HFFc6 (cell line): ENCODE measurements at places on chromosomes 3 and 15. TPM values are rescaled to one million over a fixed set of nuclear protein-coding genes. Genes with fewer than 3 reads are reported as not detected.

DNA sequence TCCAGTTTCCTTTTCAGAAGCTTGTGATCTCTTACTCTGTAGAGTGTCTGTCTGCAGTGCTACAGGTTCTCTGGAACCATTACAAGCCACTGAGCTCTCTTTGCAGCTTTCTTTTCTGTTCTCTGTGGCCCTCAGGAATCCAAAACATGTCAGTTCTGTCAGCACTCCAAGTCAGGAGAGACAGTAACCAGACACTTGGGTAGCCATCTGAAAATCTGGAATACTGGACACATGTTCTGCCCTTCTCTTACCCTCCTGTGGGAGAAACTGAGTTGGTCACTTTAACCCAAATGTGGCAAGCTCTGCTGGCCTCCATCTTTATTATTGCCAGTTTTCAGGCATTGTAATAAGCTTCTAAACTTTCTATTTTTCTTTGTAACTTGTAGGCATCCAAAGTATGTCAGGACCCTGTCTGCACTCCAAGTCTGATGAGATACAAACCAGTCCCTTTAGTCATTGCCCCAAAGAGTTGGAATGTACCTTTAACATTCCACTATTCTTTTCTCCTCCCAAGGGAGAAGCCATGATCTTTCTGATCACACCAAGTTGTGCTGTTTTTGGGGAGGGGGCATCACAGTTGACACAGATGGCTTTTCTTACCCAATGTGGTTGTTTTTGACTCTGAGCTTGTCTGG, 183.7 kb downstream of the DPH6 start:
- peaks cover 19% of the 10 kb centered on the region for H3K4me1 ChIP-seq
- peak; percentile 47 for DNase-seq
- peaks cover 31% of the 10 kb centered on the region for H3K36me3 ChIP-seq

DNA sequence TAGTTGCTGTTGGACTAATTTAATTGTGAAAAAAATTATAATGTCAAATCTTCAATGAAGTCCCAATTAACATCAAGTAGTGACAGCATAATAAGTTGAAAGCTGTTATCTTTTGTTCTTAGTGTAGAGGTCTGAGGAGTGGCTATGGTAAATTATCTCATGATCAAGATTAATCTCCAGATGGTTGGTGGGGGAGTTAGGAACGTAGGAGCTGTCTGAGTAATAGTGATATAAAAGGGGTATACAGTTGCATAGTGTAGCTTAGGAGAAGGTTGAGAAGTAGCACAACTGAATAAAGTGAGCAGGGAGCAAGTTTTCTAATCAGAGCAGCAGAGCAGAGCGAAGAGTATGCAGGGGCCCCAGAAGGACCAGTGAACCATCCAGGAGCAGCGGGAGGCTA, 19.5 kb downstream of the TMOD2 start:
- no peak overlapping the region for H3K4me3 ChIP-seq
- H3K27me3 ChIP-seq: no peaks in the 10 kb centered on the region

GRCh38 chr15:32641517-32642059, at the start of gene SCG5:
TSS of gene SCG5 (plus strand) at chr15:32641710. CDS start at chr15:32643593, 1,883 bp downstream.
- no peak for DNase-seq
- peak within 1 kb of the TSS; percentile 42; the same call in 1 of the 2 replicates for H3K4me3 ChIP-seq
- peaks cover 28% of the 10 kb centered on the region for H3K36me3 ChIP-seq
- H3K27ac ChIP-seq: peak within 1 kb of the TSS; percentile 24
- peaks cover 2% of the 10 kb centered on the region; the same call in 1 of the 2 replicates for H3K27me3 ChIP-seq

The MRAS gene
- 62.7 and 90.5 TPM in 2 replicates for total RNA-seq

The HCLS1 gene
- 0.69 to 5.1 TPM (median 1.1 TPM) in 3 replicates for total RNA-seq

The MUC20 gene
- total RNA-seq: 0.51 TPM in 1 of 3 replicates, not detected in the others

The ALDH1A2 gene
- total RNA-seq: not detected in 3 replicates

The STRIT1 gene
- not detected in 2 replicates for total RNA-seq

The ISL2 gene
- 4.8 to 5.6 TPM (median 5.3 TPM) in 3 replicates for total RNA-seq
